RPMI7951 (cell line): ENCODE measurements at places on chromosomes 3 and 15. TPM values are rescaled to one million over a fixed set of nuclear protein-coding genes. Genes with fewer than 3 reads are reported as not detected.

CTXN2 gene
- total RNA-seq = not detected in 2 replicates

SHC4 gene
- 1.2 and 1.9 TPM in 2 replicates for total RNA-seq

MORC1 gene
- not detected in 2 replicates for total RNA-seq

SENP5 gene
- 34.8 and 48.2 TPM in 2 replicates for total RNA-seq

TNNC1 gene
- not detected in 2 replicates for total RNA-seq

DAZL gene
- not detected in 2 replicates for total RNA-seq

TMC3 gene
- not detected in 2 replicates for total RNA-seq
